H1 (cell line): ENCODE measurements at places on chromosomes 2 and 18. TPM values are rescaled to one million over a fixed set of nuclear protein-coding genes. Genes with fewer than 3 reads are reported as not detected.

DNA sequence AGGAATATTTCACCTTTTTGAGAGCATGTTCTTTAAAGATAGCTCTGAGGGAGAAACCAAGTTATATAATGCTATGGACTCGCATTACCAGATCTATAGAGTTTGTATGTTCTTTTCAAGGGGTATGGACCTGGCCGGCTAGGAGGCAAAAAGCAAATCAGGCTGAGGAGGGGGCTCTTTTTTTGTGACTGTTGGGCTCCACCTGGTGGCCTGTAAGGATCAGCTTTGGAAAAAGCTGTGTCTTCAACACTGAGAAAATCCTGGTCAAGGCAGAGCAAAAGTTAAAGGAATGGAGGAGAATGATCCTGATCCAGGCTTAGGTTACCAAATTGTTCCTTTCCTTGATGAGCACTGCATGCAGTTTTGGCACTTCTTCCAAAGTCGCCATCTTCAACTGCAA lies 180.5 kb downstream of the DIS3L2 start:
- no peak for DNase-seq
- H3K27me3 ChIP-seq, result no peaks in the 10 kb centered on the region
- no peaks in the 10 kb centered on the region for H3K4me1 ChIP-seq
- no peak overlapping the region for H3K27ac ChIP-seq
- H3K4me3 ChIP-seq, result no peak overlapping the region
- no peaks in the 10 kb centered on the region for H3K36me3 ChIP-seq

DNA sequence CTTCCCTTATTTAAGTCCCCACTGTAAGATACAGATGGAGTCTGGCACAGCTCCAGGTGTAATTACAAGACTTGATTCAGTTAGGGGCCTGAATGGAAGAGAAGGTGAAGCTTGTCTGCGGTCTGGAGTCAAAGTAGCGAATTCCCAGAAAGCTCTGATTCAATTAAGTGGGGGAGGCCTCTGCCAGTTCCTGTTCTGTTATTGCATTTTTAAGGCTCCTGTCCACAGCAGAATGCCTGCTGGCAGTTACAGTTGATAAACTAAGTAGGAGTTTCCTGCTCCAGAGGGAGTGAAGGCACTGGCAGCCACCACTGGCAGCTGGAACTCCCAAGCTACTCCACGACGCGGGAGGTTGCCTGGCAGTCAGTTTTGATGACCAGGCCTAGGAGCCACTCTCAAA lies 181.1 kb downstream of the SOCS6 start:
- no peaks in the 10 kb centered on the region for H3K36me3 ChIP-seq
- H3K4me3 ChIP-seq, result no peak overlapping the region
- H3K4me1 ChIP-seq, result no peaks in the 10 kb centered on the region

- H3K27ac ChIP-seq, result no peak overlapping the region
- no peak for DNase-seq
- no peaks in the 10 kb centered on the region for H3K27me3 ChIP-seq
- H3K4me1 ChIP-seq, result peaks cover 5% of the 10 kb centered on the region; the same call in 1 of the 2 replicates
- H3K4me3 ChIP-seq, result no peak overlapping the region
Measured at GRCh38 chr2:190564838-190565237, 30.3 kb upstream of the NEMP2 start.

- H3K4me1 ChIP-seq, result no peaks in the 10 kb centered on the region
- DNase-seq, result no peak
- no peaks in the 10 kb centered on the region for H3K36me3 ChIP-seq
- H3K27ac ChIP-seq, result no peak overlapping the region
- H3K4me3 ChIP-seq, result no peak overlapping the region
- no peaks in the 10 kb centered on the region for H3K27me3 ChIP-seq
Measured at GRCh38 chr2:24461685-24462084, 29.4 kb upstream of the NCOA1 start.

- H3K27me3 ChIP-seq, result no peaks in the 10 kb centered on the region
- H3K36me3 ChIP-seq, result no peaks in the 10 kb centered on the region
- H3K27ac ChIP-seq, result no peak overlapping the region
- H3K4me3 ChIP-seq, result no peak overlapping the region
Measured at GRCh38 chr18:48988508-48989303, 37.9 kb upstream of the SMAD7 start.

GRCh38 chr18:50373561-50374219 lies 1.2 kb upstream of the SKA1 start:
- H3K27ac ChIP-seq, result no peak overlapping the region
- DNase-seq, result no peak
- H3K27me3 ChIP-seq, result no peaks in the 10 kb centered on the region

DNA sequence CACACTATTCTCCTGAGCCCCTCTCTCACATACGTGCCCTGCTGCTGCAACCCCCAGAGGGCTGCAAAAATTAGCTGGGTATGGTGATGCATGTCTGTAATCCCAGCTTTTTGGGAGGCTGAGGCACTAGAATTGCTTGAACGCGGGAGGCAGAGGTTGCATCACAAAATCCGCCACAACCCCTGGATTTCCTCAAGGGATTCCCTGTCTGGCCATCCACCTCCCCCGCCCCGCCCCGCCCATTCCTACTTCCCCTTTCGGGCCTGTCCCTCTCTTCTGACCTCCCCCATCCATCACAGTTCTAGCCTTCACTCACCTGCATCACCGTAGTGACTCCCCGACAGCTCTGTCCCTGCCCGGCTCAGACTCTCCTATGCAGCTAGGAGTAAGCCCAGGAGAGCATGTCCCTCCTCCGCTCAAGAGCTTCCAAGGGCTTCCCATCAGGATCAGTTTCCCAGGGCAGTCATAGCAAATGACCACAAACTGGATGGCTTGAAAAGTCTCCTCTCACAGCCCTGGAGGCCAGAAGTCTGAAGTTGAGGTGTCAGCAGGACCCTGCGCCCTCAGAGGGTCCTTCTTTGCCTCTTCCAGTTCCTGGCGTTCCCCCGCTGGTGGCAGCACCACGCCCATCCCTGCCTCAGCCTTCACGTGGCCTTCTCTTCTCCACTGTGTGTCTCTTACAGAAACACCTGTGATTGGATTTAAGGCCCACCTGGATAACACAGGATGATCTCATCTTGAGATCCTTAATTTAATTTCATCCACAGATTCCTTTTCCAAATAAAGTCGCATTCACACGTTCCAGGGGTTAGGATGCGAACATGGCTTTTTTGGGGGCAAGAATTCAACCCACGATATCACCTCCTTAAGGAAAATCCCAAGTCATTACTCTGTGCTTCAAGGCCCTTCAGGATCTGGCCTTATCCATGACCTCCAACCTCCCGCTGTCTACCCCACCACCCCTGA lies 58.5 kb downstream of the HS1BP3 start:
- no peaks in the 10 kb centered on the region for H3K36me3 ChIP-seq
- no peak overlapping the region for H3K4me3 ChIP-seq
- no peak for DNase-seq
- H3K27me3 ChIP-seq, result no peaks in the 10 kb centered on the region
- no peak overlapping the region for H3K27ac ChIP-seq

DNA sequence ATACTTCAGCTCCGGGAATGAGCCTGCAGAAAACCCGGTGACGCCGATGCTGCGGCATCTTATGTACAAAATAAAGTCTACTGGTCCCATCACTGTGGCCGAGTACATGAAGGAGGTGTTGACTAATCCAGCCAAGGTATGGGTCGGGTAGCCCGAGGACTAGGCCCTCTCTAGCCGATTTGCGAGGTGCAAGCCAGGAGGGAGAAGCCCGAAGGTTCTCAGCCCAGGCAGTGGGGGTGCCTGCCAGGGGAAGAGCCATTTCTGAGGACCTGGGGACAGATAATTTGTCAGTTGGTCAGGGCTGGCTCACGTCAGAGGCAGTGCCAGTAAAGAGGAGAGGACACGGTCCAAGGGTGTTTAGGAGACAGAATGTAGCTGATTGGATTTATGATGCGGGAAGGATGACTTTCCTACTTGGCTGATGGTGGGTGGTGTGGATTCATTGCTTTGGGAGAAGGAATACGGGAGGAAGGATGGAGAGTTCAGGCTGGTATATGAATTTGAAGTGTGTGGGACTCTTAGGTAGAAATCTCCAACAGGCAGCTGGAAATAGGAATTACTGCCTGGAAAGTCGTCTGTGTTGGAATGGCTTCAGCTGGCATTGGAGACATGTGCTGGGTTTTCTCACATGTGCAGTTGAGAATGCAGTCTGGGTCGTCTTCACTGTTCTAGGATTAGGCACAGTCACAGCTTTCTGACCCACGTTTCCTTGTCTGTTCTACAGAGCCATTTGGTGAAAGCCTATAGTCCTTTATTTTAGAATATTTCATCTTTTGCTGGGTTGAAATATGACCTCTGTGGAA lies 874 bp downstream of the NDUFAF7 start:
- peak overlapping the region; percentile 48; the same call in 1 of the 2 replicates for H3K27ac ChIP-seq
- DNase-seq, result no peak
- peak overlapping the region; percentile 98 for H3K4me3 ChIP-seq
- peaks cover 10% of the 10 kb centered on the region for H3K4me1 ChIP-seq

Gene IL1F10
- not detected in 2 replicates for total RNA-seq

Gene SIX3
- total RNA-seq, result 0.19 and 0.21 TPM in 2 replicates

Gene CNTNAP5
- 0.17 and 0.76 TPM in 2 replicates for total RNA-seq

Gene PTPRN
- 5.2 and 5.4 TPM in 2 replicates for total RNA-seq

Gene CCDC121
- 1.5 and 2.0 TPM in 2 replicates for total RNA-seq
